ENCODE measurements at places on chromosomes 7 and 10.

GRCh38 chr10:84634636-84635035 is 306.2 kb downstream of the CCSER2 start:
- no peak for DNase-seq

DNA sequence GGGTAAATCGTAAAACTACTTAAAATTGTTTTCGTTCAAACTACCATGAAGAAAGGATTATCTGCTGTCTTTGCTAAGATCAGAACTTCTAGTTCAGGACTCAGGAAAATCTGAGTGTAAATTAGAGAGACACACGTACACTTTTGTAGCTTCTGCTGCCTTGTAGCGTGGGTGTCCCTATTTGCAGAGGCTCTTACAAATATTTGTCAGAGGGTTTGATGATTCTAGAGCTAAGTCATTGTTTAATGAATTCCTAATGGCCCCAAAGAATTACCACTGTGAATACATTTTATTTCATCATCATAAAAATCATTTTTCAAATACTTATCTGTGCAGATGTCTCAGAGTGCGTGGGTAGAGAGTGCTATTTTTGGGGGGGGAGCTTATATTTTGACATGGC is 314.9 kb downstream of the LRMDA start:
- DNase-seq, result no peak

DNA sequence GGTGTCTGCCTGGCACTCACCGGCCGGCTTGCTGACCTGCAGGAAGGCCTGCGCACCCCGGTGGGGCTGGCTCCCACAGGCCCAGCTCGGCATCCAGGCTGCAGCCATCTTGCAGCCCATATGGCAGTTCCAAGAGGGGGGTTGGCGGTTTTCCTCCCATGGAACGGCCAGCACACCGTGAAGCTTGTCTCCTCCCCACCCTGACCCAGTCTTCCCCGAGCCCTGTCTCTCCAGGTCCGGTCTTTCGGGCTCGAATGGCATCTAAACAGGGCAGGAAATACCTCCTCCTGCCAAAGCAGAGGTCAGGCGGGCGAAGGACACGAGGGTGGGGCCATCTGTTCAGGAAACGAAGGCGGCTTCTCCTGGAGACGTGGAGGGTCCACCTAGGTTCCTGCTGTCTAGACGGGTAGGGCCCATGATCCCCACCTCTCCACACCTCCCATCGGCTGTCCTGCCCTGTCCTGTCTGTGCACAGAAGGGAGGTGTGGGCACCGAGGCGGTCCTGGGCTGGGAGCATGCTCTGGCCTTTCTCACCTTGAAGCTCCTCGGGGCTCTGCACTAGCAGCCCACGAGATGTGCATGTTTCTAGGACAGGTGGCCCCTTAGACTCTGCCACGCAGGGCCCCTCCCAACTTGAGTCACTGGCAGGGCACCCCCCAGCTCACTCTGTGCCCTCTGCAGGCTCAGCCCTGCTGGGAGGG is 113.7 kb upstream of the DIP2C start:
- DNase-seq, result no peak

GRCh38 chr7:105885387-105886111 is 9.2 kb upstream of the ATXN7L1 start:
- no peak for DNase-seq

DNA sequence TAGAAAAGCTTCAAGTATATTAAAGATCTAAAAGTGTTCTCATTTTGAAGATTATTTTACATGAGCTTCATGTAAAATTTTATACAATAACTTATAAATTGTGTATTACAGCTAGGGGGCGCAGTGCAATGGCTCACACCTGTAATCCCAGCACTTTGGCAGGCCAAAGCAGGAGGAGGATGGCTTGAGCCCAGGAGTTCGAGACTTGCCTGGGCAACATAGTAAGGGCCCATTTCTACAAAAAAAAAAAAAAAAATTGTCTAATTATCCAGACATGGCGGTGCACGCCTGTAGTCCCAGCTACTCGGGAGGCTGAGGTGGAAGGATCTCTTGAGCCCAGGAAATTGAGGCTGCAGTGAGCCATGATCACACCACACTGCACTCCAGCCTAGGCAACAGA is 16.6 kb downstream of the ACBD5 start:
- no peak for DNase-seq

- DNase-seq, result no peak
Measured at GRCh38 chr7:80312139-80312661, 177.6 kb downstream of the GNAI1 start.

- DNase-seq, result no peak
Measured at GRCh38 chr7:122038904-122039303, 105.1 kb downstream of the AASS start.

- DNase-seq, result no peak
Measured at GRCh38 chr10:102654566-102654965, 10.3 kb downstream of the TRIM8 start.

GRCh38 chr7:99944497-99945070 is 15.2 kb upstream of the GJC3 start:
- DNase-seq, result no peak

- peak; percentile 21 for DNase-seq
Measured at GRCh38 chr7:87876869-87877234, 559 bp downstream of the DBF4 start.

GRCh38 chr7:69736126-69736810 is 138.0 kb downstream of the AUTS2 start:
- no peak for DNase-seq

DNA sequence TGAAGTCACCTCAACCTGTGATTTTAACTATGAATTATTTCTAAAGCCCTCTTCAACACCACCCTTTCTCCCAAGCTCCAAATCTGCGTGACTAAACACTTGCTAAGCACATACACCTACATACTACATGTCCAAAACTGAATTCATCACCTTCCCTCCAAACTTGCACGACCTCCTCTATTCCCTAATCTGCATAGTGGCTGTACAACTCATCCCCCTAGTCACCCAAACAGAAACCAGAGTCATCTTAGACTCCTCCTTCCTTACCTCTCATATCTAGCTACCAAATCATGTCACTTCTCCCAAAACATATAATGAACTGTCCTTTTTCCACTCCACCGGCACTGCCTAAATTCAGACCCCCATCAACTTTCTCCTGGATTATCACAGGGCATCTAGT is 16.2 kb downstream of the ARHGAP21 start:
- no peak for DNase-seq

DNA sequence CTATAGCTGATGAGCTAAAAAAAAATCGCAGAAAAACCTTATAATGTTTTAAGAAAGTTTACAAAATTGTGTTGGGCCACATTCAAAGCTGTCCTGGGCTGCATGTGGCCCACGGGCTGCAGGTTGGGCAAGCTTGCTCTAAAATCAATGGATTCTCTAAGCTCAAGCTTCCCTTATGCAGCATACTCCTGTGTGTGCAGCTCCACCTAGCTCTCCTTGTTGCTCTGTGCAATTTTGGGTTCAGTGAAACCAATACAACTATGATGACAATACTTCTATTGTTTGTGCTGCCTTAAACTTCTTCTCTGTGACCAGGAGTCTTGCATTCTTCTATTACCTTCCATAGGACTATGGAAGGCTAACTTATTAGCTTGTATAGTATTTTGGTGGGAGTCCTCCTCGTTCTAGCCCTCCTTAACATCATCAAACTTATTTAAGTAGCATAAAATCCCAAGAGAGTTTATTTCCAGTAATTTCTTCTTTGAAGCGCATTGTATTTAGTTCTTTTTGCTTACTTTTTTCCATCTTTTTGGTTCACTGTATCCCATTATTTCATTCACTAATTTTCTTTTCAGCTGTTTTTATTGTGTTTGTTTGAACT is 170.9 kb upstream of the SMIM30 start:
- no peak for DNase-seq

DNA sequence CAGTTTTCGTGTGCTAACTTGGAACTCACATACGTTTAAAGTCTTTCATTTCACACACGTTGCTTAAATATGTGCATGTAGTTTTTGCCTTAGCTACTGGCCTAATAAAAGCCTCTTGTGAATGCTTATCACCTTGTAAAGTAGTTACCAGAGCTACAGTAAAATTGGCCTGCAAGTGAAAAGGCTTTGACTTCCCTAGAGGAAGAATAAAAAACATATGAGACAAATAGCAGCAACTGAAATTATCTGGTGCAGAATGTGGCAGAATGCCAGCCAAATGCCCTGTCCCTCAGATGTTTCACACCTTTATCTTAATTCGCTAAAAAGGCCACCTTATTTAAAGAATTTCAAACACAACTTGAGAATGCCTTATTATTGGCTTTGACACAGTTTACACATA is 28.1 kb upstream of the RPA3 start:
- DNase-seq, result no peak

- DNase-seq, result no peak
Measured at GRCh38 chr7:41977151-41977651, 259.8 kb downstream of the GLI3 start.

DNA sequence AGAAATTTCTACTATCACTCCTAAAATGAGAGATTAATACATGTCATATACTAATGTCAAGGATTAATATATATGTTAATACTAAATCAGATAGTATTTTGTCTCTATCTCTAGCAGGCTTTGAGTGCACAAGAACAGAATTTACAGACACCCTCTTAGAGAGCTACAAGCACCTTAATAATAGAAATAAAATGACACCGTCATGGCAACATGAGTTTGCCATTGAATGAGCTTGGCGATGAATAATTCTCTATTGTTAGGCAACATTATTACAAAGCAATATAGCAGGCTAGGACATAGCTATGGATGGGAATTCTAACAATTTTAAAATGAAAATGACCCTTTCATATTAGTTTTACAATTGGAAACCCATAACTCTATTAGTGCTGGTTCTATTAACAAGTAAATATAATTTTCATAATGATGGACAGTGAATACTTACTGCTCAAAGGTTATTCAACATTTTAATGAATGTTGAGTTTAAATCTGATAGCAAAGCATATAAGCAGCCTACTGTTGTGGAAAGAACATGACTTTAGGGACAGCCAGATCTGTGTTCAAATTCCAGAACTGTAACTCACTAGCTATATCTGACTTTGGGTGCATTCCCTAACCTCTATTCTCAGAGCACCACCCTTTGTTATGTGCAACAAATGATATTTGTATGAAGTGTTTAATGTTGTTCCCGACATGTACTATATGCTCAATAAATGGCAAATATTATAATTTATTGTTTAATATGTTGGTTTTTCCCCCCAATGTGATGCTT is 184.5 kb upstream of the DKK1 start:
- no peak for DNase-seq

- no peak for DNase-seq
Measured at GRCh38 chr10:45410807-45411606, 37.0 kb downstream of the ALOX5 start.

DNA sequence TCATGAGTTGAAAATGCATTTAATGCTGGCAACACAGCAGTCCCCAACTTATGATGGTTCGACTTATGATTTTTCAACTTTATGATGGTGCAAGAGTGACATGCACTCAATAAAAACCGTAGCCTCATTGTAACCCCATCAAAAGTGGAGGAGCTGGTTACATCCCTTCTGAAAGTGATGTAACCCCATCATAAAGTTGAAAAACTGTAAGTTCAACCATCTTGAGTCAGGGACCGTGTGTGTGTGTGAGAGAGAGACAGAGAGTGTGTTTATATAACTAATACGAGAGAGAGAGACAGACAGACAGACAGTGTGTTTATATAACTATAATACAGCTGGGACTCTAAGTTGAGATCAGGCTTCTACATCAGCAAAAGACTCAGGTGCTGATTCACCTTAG is 21.0 kb downstream of the ANXA11 start:
- DNase-seq, result no peak

GRCh38 chr7:41122256-41122987 is 580.5 kb downstream of the INHBA start:
- no peak for DNase-seq

DNA sequence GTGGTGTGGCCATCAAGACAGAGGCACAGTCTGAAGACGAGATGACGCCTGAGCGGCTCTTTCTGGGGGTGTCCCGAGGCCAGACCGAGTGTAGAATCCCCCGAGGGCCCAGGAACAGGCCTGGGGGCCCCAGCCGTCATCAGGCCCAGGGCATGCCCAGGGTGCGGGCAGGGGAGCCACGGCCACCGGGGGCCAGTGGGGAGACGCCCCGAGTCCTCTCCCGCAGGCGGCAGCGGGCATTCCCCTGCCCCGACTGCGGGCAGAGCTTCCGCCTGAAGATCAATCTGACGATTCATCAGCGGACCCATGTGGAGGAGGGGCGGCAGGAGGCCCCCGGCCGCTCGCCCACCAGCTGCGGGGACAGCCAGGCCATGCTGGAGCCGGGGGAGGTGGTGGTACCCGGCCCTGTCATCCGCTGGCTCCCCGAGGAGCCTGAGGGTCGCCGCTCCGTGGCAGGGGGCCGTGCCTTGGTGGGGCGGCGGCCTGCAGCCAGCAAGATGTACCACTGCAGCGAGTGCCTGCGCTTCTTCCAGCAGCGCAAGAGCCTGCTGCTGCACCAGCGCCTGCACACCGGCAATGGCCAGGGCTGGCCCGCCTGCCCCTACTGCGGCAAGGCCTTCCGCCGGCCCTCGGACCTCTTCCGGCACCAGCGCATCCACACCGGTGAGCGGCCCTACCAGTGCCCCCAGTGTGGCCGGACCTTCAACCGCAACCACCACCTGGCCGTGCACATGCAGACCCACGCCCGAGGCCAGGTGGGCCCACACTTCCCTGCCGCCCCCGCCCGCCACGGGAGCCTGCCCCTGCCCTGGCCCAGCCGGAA is 19.7 kb downstream of the ZNF783 start:
- DNase-seq, result no peak

- DNase-seq, result no peak
Measured at GRCh38 chr7:94366832-94367231, 27.9 kb upstream of the COL1A2 start.

DNA sequence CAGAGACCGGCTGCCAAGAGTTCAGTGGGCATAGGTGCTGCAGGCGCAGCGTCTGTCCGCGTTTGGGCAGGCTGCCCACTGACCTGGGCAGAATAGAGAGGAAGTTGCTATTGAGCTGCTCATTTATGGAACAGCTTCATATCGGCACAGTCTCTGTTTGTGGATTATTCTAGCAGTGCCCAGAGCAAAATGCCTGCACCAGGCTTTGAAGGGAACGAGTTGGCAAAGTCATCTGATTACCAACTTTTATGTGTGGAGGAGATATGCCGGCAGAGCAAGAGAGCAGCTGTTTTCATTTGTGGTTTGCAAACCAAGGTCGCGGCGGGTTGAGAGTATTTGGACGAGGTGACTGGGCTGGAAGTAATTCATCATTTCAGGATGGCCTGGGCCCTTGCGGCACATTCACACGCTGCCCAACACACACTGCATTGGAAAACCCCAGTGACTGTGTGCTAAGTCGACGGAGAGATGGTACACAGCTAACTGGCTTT is 228.5 kb downstream of the TCERG1L start:
- DNase-seq, result no peak

DNA sequence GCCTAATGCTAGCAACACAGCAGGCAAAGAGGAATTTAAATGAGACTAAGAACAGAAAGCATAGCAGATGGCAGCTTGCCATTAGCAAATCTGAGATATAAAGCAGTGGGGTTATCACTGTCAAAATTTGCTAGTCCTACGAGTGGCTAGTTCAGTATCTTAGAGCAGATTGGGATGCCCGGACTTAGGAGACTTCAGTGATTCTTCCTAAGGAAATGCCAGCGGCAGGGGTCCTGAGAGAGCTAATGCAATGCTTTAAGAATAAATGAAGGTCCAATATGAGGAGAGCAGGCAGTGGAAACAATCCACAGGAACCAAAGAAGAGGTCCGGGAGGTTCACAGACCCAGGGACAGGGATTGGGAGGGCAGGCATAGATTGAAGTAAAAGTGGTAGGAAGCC is 169.3 kb upstream of the NPSR1 start:
- DNase-seq, result no peak
